ENCODE measurements at places on chromosomes 1 and 21.

GRCh38 chr1:30790850-30791778 lies 33.5 kb upstream of the LAPTM5 start:
- DNase-seq, result no peak

- no peak for DNase-seq
Measured at GRCh38 chr1:59238333-59238934, 58.5 kb upstream of the FGGY start.

DNA sequence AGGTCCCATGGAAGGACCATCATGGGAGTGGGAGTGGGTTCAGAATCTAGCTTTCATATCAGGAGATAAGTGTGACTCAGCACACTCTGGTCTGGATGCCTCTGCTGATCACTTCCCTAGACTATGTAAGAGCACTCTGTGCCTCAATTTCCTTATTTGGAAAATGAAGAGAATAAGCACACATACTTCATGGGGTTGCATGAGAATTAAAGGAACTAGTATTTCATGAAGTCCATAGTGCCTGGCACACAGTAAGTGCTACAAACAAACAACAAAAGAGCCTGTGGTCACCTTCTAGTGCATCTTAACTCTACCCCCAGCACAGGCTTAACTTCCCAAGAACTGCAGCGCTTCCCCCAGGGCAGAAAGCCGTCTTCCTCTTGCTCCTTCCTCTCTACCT lies 9.6 kb upstream of the IL20 start:
- no peak for DNase-seq

- DNase-seq, result no peak
Measured at GRCh38 chr1:246157516-246157915, 349.6 kb downstream of the SMYD3 start.

DNA sequence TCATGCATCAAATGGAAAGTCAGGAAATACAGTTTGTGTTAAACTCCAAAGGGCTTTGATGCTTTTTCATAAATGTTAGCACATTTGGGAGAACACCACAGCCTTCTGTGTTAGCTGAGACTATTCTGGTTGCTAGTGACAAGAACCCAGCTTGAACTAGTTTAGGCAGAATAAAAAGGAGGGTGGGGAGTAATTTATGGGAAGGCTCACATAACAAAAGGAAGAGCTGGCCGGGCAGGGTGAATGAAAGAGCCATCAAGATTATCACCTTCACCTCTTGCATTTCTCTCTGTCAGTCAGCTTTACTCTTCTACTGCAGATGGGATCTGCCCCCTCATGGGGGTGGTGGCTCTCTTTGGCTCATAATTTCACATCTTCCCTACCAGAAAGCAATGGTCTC lies 75.4 kb upstream of the VTCN1 start:
- no peak for DNase-seq

- DNase-seq, result no peak
Measured at GRCh38 chr1:3135744-3136455, 66.9 kb downstream of the PRDM16 start.

DNA sequence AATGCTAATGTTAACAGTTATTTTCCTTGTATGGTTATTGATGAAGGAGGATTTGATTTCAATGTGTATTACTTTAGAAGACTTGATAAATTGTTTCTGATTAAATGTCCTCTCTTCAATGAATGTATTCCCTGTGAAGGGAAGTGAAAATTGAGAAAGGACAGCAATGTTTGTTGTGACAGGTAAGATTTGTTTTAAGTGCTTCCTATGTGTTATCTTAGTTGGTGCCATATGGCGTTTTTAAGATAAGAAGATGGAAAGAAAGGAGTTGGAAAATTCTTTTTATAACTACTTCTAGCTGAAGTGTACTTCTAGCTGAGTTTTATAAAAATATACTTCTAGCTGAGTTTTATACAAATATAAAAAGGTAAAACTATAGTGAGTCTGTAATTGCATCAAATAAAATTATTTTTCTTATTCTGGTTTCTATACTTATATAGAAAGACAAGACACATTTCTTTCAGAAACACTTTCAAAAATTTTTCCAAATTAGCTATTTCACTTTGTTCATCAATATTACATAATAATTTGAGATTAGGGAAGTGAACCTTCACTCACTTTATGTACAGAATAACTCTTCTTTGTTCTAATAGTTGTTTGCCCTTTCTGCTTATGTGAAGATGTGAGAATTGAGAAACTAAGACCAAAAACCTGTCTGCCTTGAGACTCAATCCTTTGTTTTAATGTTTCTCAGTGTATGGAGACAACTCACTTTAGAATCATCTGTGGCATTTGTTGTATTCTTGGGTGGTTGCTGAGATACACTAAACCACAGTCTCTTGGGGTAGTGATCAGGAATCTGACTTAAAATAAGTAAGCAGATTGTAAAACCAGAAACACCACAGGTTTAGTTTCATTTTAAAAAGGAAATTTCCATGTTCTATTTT lies 382.9 kb upstream of the B3GALT2 start:
- DNase-seq, result no peak

DNA sequence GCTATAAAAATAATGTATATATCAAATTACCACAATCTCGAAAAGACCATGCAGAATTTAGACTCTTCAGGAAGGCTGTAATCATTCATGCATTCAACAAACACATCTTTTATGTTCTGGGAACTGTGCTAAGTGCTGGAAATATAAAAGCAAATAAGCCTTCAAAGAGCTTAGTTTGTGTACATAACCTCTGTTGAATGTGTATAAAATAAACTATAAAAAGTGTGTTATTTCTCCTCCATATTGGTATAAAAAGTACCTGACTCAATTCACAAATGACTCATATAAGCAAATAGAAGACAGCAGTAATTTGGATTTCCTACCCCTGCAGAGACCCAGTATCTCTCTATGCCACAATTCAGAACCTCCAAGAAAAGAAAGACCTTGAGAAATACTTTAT lies 36.8 kb downstream of the RAB3GAP2 start:
- DNase-seq, result no peak

Measured in hippocampal formation (tissue), 2 donors.